T-helper 17 cell (primary cell): ENCODE measurements at places on chromosomes 13 and 19. TPM values are rescaled to one million over a fixed set of nuclear protein-coding genes. Genes with fewer than 3 reads are reported as not detected.

The KLK4 gene
- total RNA-seq = not detected

The KRTDAP gene
- total RNA-seq = not detected

The SERTAD3 gene
- total RNA-seq = 23.5 TPM

The ZNF708 gene
- total RNA-seq = 14.9 TPM

The ZSCAN4 gene
- not detected for total RNA-seq

The SIGLECL1 gene
- not detected for total RNA-seq

The NOVA2 gene
- total RNA-seq = not detected

The CAB39L gene
- total RNA-seq = 3.4 TPM

The TNPO2 gene
- 48.6 TPM for total RNA-seq

DNA sequence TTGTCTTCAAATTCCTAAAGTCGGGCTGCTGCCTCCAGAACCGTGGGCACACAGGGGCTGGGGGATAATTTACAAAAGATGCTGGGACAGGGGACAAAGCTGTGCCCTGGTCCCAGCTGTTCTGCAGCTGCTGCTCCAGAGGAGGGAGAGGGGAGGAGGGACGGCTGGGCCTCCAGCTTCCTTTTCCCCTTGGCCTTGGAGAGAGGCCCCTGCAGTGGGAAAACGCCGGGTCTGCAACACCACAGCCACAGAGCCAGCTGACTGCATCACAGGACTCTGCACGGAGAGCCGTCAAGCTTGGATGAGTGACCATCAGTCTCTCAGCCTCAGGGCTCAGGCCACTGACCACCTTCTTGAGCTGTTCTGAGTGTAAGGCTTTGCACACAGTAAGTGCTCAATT is 6.1 kb downstream of the DOCK6 start:
- no peak for DNase-seq

GRCh38 chr19:47813304-47813994 is 8.3 kb upstream of the CRX start:
- peak; percentile 75 for DNase-seq

- no peak for DNase-seq
Observed at GRCh38 chr13:21020581-21020980, 40.8 kb downstream of the LATS2 start.

DNA sequence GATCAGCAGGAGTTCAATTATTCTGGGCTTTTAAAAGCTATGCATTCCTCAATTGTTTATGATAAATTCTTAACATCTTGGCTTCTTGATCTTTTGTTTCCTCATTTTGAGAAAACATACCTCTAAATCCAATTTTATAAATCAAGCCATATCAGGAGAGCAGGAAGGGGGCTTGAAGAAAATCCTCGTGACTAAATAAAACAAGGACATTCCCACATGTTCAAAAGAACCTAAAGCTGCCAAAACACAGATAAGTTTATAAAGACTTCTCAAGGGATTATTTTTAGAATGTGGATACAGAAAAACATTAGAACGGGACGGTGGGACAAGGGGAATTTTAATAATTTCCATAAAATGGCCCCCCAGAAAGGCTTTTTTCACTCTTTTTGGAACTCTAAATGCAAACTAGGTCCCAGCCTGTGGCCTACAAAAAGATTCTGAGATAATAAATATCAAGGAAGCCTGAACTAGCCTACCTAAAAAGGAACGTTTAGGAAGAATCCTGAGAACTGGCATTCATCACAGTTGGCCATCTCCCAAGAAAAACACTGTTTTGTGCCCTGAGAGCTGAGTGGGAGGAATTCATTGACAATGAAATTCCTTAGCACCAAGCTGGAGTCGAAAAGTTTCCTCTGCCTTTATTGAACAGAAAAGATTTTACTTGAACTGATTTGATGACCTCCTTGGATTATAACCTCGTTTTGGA is 30.1 kb downstream of the ZAR1L start:
- DNase-seq = no peak

- DNase-seq = no peak
Observed at GRCh38 chr19:17579661-17580244, 24.3 kb downstream of the COLGALT1 start.

GRCh38 chr19:19487950-19488874 is 27.1 kb downstream of the TSSK6 start:
- no peak for DNase-seq

- DNase-seq = no peak
Observed at GRCh38 chr19:48108997-48109782, 1.4 kb downstream of the PLA2G4C start.

DNA sequence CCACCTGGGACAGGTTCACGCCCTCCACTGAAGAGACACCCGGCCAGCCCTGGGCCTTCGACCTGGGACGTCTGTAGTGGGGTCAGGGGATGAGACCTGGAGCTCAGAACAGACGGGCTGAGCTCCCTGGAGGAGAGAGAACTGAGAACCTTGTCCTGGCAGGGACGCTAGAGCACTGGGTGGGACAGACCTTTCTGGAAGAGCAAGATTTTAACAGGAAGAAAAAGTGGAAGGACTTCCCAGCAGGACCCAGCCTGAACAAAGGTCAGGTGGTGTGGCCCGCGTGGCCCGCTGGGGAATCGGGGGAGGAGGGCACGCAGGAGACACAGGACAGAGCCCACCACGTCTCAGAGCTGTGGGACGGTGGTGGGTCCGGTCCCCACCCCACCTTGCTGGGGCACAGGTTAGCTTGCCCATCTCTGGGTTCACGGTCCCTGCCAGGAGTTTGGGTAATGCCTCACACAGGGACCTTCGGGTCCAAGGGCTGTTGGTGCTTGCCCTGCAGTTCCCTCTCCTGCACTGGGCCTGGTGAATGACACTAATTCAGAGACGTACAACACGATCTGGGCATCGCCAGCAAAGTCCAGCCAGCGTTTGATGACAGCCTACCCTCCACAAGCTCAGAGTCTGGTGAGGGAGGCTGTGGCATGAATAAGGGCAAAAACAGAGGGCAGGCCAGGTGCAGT is 1.2 kb upstream of the EFNA2 start:
- no peak for DNase-seq

GRCh38 chr19:57947419-57948134 is at the start of gene ZNF256:
Gene ZNF256, minus strand, starts transcription at chr19:57947706. Its CDS starts 232 bp downstream, at chr19:57947474.
- DNase-seq = peak; percentile 71

GRCh38 chr13:95067303-95067702 is 233.9 kb downstream of the ABCC4 start:
- no peak for DNase-seq

DNA sequence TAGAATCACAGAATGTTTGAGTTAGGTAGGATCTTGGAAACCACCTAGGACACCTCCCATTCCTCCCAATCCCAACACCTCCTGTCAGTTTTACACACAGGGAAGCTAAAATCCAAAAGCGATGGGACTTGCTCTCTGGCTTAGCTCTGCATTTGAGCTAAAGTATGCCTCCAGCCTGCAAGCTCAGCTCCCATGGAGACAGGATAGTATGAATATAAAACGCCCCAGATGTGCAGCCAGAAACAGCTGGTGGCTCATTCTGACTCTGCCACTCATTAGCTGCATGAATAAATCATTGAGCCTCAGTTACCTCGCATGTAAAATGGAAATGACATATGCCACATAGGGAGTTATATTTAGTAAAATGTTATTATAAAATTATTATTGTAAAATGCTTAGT is 336.0 kb downstream of the SUCLA2 start:
- no peak for DNase-seq

GRCh38 chr19:57819475-57820148 is 4.9 kb upstream of the ZNF552 start:
- peak; percentile 71 for DNase-seq

DNA sequence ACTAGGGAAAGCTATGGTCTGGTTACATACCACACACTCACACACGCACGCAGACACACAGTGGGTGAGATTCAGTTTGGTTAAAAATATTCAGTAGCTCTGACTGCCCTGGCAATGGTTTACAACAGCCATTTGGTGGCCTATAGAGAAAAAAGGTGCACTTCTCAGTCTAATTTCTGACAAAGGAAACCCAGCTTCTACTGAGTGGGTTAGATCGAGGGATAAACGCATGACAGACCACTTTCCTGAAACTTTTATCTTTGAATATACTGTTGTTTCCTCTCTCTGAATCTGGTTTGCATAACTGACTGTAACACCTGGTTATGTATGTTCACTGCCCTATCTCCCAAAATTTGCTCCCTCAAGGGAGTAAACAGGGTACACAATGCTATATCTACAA is 2.5 kb downstream of the LIG4 start:
- DNase-seq = no peak

DNA sequence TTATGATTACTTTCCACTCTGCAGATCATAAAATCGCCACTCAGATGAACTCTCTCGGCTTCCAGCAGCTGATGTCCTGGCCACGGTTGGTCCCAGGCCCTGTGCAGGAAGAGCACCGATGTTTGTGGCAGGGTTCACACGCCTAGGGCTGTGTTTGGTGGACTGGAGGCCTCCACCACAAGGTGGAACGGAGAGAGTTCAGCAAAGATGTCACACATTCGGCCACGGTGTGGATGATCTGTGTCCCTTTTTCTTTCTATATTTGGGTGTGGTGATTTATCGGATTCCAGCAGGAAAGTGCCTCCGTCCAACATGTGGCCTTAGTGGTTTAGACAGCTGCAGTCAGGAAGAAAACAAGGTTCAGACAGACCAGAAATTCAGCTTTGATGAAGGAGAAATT is 521 bp upstream of the SHISA2 start:
- DNase-seq = no peak

- DNase-seq = no peak
Observed at GRCh38 chr19:7672522-7672921, 3.7 kb downstream of the RETN start.

DNA sequence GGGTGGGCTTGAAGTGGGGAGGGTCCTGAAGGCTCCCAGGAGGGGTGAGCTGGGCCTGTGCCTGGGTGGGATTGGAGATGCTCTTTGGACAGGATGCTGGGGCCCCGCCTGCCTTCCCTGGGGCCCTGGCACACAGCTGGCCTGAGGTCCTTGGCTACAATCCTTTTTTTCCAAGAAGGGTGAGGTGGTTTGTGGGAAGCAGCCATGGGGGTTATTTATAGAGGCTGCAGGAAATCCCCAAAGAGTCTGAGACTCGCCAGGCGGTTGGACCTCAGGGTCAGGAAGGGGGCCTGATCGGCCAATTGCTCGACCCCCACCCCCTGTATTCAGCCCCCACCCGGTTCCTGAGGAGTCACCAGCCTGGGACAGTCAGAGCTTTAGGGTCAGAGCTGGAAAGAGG is 10.0 kb downstream of the GTPBP3 start:
- no peak for DNase-seq

DNA sequence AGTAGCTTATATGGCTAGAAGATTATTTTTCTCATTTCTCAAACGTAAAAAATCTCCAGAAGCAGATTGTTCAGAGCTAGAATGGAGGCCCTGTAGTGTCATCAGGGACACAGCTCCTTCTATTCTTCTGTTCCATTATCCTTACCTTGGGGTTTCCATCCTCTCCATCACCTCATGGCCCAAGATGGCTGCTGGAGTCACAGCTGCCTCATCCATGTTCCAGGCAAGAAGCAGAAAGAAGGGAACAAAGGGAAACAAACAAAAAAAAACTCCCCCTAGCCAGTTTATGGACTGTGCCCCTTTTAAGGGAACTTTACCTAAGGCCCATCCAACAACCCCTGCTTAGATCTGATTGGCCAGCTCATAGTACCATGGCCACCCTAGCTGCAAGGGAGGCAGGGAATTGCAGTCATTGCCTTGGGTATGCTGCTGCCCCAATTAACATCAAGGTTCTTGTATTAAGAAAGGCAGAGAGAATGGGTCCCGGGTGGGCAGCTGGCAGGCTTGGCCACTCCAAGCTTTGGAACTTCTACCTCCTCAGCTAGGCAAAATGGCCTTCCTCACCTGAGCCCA is 15.7 kb downstream of the CEACAM16 start:
- no peak for DNase-seq

DNA sequence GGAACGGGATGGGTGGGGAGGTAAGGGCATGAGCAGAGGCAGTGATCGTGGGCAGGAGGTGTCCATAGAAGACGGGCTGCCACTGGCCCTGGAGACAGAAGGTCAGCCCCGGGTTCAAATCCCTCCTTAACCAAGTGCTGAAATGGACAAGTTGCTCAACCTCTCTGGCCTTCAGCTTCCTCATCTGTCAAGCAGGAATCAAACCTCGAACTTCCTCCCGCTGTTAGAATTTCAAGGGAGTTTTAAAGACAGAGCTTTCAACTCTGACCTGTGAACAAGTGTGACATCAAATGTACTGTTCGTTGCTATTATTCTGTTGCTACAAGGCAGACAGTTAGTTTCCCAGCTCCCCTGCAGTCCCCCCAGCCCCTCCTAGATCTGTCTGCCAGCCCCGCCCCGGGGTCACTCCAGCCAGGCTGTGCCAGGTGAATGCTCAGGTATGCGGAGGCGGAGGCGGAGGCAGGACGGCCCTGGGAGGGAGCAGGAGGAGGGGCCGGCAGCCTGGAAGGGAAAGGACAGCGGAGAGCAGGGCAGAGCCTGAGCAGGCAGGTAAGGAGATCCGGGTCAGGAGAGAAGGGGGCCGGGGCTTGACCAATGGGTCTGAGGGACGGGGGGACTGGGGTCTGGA is at the start of gene EPS8L1:
Gene EPS8L1 (plus strand): TSS at position 499 of the 628 bp plus-strand sequence. CDS start 576 bp downstream, outside the sequence.
- no peak for DNase-seq

DNA sequence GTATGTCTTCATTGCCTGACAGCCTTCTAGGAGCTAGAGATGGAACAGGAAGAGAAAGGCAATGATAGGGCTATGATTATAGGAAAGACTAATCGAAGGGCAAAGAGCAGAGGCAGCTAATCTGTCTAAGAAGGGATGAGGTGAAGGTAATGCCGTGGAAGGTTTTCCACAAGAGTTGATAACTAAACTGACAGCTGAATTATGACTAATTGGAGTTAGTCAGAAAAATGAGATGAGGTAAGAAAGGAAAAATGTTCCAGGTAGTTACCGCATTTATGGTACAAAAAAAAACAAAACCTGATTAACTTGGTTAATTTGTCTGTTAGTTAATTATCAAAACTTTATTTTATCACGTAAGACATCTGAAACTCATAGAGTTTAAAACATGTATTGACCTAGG is 260.3 kb downstream of the SLITRK6 start:
- no peak for DNase-seq

GRCh38 chr13:48739386-48739964 is 85.7 kb downstream of the CYSLTR2 start:
- no peak for DNase-seq

GRCh38 chr19:3986260-3987041 is 1.2 kb upstream of the EEF2 start:
- peak; percentile 40 for DNase-seq

GRCh38 chr19:6616011-6616410 is 25.1 kb upstream of the CD70 start:
- no peak for DNase-seq

DNA sequence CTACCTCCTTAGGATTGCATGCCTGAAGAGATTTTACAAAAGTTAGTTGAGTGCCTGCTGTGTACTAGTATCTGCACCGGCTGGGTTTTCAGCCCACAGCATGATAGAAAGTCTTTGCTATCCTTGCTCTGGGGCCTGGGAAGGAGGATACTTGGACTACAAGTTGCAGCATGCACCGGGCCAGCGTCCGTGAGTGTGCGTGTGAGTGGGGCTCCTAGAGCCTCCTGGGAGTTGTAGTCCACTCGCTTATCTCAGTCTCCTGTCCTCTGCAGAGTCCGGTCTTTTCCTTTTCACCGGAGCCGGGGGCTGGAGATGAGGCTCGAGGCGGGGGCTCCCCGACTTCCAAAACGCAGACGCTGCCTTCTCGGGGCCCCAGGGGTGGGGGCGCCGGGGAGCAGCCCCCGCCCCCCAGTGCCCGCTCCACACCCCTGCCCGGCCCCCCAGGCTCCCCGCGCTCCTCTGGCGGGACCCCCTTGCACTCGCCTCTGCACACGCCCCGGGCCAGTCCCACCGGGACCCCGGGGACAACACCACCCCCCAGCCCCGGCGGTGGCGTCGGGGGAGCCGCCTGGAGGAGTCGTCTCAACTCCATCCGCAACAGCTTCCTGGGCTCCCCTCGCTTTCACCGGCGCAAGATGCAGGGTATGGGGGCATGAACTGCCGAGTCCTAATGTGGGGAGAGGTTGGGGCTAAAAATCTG is 20.6 kb downstream of the BRSK1 start:
- DNase-seq = no peak
